ENCODE measurements at places on chromosomes 2 and 18.

DNA sequence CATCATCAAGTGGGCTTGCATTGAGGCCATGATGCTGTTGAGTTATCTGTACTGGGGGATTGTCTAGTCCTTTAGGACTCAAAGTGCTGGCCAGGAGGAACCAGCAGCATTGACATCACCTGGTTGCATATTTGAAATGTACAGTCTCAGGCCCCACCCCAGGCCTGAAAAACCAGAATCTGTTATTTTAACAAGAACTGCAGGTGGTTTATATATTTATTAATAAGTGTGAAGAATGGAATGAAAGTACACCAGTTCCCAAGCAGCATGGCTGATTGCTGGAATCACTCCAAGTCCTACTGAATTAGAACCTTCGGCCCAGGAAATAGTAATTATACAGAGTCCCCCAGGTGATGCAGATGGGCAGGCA lies 2.8 kb downstream of the IL1F10 start:
- DNase-seq, result no peak

GRCh38 chr2:177537636-177538035 lies 145.1 kb downstream of the AGPS start:
- no peak for DNase-seq

- no peak for DNase-seq
These were observed 835.0 kb upstream of the FANCL start for GRCh38 chr2:59076079-59076619.

DNA sequence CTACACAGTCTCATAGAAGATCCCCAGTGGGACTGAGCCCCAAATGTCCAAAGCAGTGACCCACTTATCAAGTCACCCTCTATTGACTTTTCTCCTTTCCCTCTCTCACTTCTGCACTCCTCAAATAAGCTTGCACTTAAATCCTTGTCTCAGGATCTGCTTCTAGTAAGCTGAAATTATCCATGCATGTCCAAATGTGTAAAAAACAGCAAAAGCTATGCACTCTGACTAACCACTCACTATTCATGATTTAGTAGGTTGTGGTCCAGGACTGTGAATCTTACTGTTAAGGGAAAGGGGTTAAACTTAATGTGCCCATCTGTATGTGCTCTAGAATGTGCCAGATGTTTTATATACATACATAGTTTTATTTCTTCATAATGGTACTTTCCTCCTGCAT lies 115.4 kb downstream of the SCG2 start:
- DNase-seq, result no peak

GRCh38 chr18:61606068-61606660 lies 272.9 kb downstream of the CDH20 start:
- peak; percentile 23 for DNase-seq

- DNase-seq, result no peak
These were observed 40.4 kb downstream of the CELF4 start for GRCh38 chr18:37525262-37525585.

All from H7 (cell line).